ENCODE measurements at places on chromosomes 4 and X. TPM values are rescaled to one million over a fixed set of nuclear protein-coding genes. Genes with fewer than 3 reads are reported as not detected.

The SYTL5 gene
- 2.2 TPM for total RNA-seq

The C4orf54 gene
- total RNA-seq = not detected

The SUPT20HL1 gene
- total RNA-seq = 0.07 TPM

The HS6ST2 gene
- not detected for total RNA-seq

The ARMCX1 gene
- total RNA-seq = 40.6 TPM

The NAP1L2 gene
- total RNA-seq = 1.3 TPM

The SPATA4 gene
- 0.23 TPM for total RNA-seq

The PPEF2 gene
- not detected for total RNA-seq

The TMPRSS11D gene
- not detected for total RNA-seq

The FGF16 gene
- total RNA-seq = 1.5 TPM

The ZMAT1 gene
- 1.1 TPM for total RNA-seq

The NAP1L5 gene
- total RNA-seq = 7.8 TPM

The PAGE5 gene
- not detected for total RNA-seq

The ZNF732 gene
- 0.13 TPM for total RNA-seq

The PABPC1L2A gene
- not detected for total RNA-seq

The ALB gene
- total RNA-seq = not detected

The CTAG1B gene
- total RNA-seq = not detected

The PNMA5 gene
- not detected for total RNA-seq

The NDST4 gene
- not detected for total RNA-seq

The MAGEA2B gene
- total RNA-seq = not detected

The SSX2 gene
- total RNA-seq = not detected

The METAP1 gene
- total RNA-seq = 29.5 TPM

The SHOX gene
- not detected for total RNA-seq

The TCEAL6 gene
- total RNA-seq = not detected

The SNCA gene
- 33.8 TPM for total RNA-seq

The ADH7 gene
- not detected for total RNA-seq

The CDKL2 gene
- total RNA-seq = 2.3 TPM

The SSX5 gene
- not detected for total RNA-seq

The IL21 gene
- total RNA-seq = not detected

The YY2 gene
- 4.0 TPM for total RNA-seq

The RASL11B gene
- 0.20 TPM for total RNA-seq

The PDGFC gene
- 76.7 TPM for total RNA-seq

The C1QTNF7 gene
- 0.91 TPM for total RNA-seq

The TLR1 gene
- 1.5 TPM for total RNA-seq

The GSX2 gene
- not detected for total RNA-seq
